ENCODE measurements at places on chromosomes 11 and 22.

GRCh38 chr22:37677493-37677974 is 2.1 kb downstream of the LGALS1 start:
- DNase-seq = no peak

DNA sequence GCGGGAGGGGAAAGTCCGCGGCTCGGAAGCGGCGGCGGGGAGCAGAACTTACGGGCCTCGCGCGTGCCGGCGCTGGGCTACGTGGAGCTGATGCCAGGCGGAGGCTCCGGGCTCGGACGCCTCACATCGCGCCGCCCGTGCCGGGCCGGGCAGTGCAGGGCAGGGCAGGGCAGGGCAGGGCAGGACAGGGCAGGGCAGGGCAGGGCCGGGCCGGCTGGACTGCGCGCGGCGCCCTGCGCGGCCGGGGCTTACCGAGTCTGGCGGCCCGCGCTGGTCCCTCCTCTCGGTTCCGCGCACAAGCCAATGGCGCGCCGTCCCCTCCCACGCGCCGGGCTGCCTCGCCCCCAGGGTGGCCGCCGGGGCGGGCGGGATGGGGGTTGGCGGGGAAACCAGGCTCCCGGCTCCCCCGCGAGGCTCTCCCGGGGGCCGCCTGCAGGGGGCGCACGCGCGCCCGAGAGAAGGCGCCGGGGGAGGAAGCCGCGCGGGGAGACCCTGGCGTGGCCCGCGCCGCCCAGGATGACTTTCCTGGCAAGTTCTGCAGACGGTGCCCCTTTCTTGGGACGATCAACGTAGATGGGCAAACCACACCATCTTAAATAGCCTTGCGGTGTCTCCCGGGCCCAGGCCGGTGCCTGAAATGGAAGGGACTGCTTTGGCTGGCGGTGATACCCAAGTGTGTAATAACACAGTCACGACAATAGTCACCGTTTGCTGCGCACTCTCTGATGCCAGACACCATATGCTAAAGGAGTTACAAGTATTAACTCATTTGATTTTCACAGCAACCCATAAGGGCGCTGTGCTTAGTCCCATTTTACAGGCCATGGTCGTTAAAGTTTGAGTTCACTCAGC is at the start of gene TP53I11:
TSS of gene TP53I11 (minus strand) at position 259 of the 852 bp plus-strand sequence. CDS start 12,548 bp downstream, outside the sequence.
- peak; percentile 14 for DNase-seq

GRCh38 chr11:17150521-17150920 is 57.3 kb downstream of the PIK3C2A start:
- DNase-seq = no peak

GRCh38 chr11:106961048-106961447 is 57.2 kb downstream of the GUCY1A2 start:
- DNase-seq = no peak

GRCh38 chr11:15295695-15296094 is 181.0 kb downstream of the INSC start:
- DNase-seq = no peak

DNA sequence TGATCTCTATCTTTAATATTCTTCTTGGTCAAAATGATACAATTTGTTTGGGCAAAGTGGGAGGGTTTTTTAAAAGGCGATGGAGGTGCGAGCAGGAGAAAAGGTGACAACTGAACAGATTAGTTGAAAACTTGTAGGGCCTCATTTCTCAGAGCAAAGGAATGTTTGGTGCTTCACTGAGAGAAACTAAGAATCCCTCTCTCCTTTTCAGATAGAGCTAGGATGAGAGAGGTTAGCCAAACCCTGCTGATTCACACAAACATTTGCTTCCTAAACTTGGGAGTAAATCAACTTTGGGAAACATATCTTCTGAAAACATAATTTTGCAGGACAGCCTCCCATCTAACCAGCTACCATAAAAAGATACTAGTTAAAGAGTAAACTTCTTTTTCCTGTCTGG is 57.0 kb downstream of the PHF21A start:
- no peak for DNase-seq

DNA sequence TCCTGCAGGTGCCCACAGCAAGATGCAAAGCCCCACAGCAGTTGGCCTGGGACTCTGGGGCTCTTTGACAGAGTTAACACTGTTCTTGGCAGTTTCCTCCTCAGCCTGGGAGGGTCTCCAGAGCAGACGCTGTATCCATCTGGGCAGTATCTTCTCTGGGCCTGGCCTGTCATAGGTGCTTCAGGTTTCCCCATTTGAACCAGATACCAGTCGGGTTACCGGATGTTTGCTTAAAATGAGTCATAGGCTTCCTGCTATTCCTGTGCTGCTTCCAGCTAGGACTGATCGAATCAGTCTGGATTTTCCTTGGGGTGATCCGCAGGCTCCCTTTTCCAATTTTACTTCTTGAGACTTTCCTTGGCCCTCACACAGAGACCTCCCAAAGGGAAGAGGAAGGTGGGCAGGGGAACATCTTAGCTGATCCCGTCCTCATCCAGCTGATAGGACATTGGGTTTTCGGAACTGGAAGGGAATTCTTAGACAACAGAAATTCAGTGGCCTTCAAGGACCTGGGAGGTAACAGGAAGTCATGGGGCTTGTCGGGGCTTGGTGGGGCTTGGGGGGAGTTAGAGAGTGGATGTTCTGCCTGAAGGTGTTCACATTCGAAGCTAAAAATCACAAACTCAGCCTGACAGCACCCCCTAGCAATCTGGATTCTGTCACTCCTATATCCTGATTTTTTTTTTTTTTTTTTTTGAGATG is 2.4 kb upstream of the RANGAP1 start:
- DNase-seq = no peak

GRCh38 chr22:35400501-35400790 is 506 bp downstream of the MCM5 start:
- no peak for DNase-seq

DNA sequence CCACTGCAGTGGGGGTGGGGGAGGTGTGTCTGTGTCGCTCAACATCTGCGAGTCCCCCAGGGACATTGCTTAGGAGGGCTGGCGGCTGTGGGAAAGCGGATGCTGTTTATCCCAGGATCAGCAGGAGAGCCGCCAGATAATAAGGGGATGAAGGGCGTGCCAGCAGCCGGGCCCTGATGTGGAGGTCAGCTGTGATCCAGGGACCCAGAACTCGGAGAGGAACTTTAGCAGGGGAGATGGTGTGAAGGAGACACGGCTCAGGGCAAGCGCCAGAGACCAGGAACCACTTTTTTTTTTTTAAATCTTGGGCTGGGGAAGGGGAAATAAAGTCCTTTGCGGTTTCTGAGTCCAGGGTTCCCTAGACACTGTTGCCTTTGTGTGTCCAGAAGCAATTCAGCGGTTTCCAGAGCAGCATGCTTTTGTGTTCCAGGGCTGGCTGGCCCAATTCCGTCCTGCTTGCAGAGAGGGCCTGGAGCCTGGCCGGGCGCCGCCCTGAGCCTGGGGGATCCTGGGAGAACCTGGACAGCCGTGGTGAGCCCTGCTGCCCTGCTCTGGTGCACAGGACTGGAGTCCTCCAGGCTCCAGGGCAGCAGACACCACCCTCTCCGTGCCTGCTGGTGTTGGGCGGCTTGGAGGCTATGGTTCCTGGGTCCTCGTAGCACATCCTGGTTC is at the start of gene GRAMD4:
TSS of gene GRAMD4 (plus strand) at position 557 of the 672 bp plus-strand sequence. CDS start 6,414 bp downstream, outside the sequence.
- DNase-seq = no peak

DNA sequence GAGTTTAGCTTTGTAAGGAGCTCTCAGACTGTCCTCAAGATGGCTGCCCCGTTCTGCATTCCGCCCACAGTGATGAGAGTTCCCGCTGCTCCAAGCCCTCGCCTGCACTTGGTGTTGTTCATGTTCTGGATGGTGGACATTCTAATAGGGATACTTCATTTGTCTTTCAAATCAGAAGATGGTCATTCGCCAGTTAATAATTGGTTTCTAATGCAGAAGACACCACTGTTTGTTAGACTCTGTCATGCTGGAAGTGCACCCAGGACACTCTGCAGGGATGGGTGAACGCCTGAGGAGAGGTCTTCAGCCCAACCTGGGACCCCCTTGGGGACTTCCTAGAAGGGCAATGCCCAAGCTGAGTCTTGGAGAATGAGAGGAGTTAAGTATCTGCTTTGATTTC is 836.4 kb downstream of the TBC1D22A start:
- DNase-seq = no peak

- no peak for DNase-seq
Observed at GRCh38 chr11:107387666-107388065, 70.0 kb downstream of the CWF19L2 start.

GRCh38 chr11:9230296-9230695 is 34.9 kb downstream of the DENND5A start:
- no peak for DNase-seq

DNA sequence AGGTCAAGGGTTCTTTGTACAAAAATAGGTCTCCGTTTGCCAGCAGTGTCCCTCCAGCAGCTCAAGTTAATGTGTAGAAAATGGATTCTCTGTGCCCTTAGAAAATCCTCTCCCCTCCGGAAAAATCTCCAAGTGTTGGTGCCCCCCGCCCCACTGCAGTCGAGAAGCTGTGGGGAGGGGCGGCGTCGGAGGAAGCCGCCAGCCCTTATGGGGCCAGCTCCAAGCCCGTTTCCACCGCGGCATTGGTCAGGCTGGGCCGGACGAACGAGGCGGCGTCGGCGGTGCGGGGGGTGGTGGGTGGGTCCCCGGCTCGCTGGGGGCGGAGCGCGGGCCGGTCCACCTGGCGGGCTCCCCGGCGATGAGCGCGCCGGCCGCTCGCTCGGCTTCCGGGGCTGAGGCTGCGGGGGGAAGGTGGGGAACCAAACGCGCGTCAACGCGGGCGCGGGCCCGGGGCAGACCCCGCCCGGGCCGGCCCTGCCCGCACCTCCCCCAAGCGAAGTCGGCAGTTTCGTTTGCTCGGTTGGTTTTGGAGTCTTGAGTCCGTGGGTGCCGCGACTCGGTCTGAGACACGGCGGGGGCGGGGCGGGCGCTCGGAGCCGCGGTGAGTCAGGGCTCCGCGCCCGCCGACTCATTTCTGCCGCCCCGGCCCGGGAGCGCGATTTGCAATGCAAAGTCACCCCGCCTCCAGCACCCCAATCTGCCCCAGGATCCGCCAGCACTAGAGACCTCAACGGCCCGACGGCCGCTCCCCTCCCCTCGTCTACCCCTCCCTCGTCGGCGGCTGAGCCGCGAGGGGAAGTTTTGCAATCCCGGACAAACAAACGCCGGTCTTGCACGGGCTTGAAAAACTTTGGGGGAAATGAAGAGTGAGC is 1.4 kb downstream of the ASCL2 start:
- peak; percentile 25 for DNase-seq

GRCh38 chr11:39910087-39910486 is 1549.4 kb downstream of the LRRC4C start:
- no peak for DNase-seq

GRCh38 chr11:128728767-128729587 is 35.1 kb downstream of the FLI1 start:
- DNase-seq = no peak

DNA sequence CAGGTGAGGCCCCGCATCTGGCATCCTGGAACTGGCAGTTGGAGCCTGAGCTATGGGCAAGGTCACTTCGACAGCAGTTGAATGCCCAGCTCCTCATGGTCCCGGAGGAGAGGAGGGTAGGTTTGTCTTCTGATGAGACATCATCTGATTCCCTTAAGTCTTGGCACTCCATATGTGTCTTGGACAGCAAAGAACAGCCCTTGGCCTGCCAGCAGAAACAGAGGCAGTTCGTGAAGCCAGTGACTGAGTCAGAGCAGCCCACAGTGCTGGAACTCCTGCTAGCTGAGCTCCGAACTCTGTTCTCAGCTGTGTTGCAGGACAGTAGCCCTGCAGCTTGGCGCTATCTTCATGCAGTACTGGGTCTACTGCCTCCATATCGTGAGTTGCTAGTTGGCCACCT is 1.0 kb downstream of the DNHD1 start:
- DNase-seq = no peak

GRCh38 chr11:134944986-134945385 is 532.9 kb upstream of the B3GAT1 start:
- no peak for DNase-seq

- no peak for DNase-seq
Observed at GRCh38 chr11:28250192-28250591, 142.0 kb downstream of the METTL15 start.

GRCh38 chr22:50252082-50253045 is 1.3 kb upstream of the HDAC10 start:
- peak; percentile 38 for DNase-seq

DNA sequence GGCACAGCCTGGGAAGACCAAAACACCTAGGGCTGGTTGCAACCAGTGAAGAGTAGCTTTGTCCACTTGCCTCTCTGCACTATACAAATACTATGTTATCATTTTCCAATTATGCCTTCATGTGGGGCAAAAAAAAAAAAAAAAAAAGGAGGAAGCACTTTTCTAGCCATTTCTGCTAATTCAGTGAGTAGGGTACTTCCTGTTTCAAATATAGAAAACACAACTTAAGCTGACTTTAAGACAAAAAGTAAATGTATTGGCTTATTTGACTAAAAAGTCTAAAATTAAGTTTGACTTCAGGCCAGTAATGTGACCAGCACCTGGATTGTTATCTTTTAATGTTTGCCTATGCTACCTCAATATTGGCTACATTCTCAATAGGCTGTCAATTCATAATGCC is 15.3 kb downstream of the CCDC73 start:
- DNase-seq = no peak

- DNase-seq = peak; percentile 74
Observed at GRCh38 chr22:37623075-37624016, 14.7 kb downstream of the GGA1 start.

DNA sequence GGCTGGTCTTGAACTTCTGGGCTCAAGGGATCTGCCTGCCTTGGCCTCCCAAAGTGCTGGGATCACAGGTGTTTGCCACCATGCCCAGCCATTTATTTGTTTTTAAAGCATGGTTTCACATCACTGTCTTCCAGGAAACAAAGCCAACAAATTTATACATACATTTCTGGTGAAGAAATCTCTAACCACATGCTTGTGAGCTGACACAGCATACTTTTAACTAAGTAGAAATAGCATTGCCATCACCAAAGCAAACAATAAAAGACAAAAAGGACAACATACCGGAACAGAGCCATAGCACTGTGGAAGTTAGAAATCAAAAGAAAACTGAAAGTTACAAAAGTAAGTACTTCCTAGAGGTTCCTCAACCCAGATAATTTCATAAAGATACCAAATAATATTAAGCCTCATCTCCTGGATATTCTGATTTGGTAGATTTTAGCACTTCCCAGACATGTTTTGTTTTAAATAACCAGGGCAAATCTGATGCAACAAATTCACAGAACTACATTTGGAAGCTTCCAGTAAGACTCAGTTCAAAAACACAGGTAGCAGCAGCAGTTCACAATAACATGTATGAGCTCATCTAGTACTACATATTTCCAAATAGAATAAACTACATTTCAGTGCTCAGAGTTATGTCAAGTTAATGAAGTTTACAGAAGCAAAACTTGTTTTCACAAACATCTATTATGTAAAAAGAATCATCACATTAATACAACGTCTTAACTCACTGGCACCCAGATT is 70.6 kb downstream of the RRAS2 start:
- no peak for DNase-seq

- DNase-seq = no peak
Observed at GRCh38 chr11:70341881-70342429, 56.4 kb upstream of the CTTN start.
